H4 (cell line): ENCODE measurements at places on chromosomes 6 and 20. TPM values are rescaled to one million over a fixed set of nuclear protein-coding genes. Genes with fewer than 3 reads are reported as not detected.

HLA-DPA1 gene
- 5.2 and 5.4 TPM in 2 replicates for total RNA-seq

ARG1 gene
- not detected in 2 replicates for total RNA-seq

SAPCD1 gene
- 0.21 and 2.8 TPM in 2 replicates for total RNA-seq

DNA sequence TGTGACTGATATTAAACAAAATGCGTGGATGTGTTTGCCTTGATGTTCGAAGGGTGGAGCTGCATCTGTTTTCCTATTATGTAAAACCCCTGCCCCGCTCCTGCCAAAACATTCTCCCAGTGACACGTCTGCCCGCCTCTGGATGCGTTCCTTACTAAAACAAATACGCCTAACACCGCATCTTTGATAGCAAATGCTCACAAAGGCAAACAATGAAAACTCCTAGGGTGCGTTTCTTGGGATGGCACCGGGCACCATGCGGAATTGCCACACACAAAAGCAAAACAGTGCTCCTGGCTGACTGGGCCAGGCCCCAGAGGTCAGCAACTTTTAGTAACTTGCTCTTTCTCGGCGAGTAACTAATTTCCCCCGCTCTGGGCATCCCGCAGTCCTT is 9.0 kb upstream of the FOXC1 start:
- no peak for DNase-seq

- no peak for DNase-seq
Observed at GRCh38 chr20:32415494-32415893, 57.4 kb downstream of the ASXL1 start.

DNA sequence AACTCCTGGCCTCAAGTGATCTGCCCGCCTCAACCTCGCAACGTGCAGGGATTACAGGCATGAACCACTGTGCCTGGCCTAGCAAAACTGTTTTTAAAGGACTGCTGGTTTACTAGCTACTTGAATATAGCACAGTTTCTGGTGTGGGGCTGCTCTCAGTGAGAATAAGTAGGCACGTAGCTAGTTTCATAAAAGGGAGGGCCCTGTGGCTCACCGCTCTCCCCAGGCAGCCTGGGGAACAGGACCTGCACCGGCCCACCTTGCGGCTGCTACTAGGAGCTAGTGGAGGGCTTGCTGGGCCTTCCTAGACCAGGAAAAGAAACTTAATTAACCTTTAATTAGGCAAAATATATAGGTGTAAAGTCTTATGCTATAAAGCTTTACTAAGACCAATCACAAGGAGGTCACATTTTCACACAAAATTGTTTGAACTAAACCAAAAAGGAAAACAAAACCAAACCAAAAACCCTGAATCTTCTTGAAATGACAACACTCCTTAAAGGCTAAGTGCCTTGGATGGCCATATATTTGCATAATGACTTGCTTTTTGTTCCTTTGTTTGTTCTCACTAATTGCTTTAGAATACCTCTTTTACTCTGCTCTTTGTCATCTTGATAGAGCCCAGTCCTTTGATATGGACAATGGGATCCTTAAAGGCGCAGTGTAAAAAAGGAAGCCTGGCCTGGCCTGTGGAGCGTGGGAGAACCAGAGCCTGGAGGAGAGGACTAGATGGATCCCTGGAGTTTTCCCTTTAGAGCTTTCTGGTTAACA is 69.5 kb upstream of the SAMD5 start:
- no peak for DNase-seq

GRCh38 chr20:34311118-34312023 is 8.2 kb upstream of the AHCY start:
- DNase-seq: no peak

DNA sequence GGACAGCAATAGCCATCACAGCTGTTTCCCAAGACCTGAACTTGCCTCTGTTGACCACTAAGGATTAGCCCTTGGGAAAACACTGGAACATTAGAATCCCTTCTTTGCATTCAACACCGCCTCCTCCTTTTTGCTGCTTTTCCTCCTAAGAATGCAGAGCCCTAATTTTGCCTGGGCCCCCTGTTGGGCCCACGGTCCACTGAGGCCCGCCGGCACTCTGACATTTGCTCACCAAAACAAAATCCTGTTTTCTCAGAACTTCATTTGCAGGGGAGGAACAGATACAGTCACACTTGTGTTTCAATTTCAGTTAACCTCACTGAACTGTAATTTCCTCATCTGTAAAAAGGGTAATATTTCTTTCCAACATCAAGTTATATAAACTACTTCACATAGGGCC is 116.0 kb upstream of the JARID2 start:
- no peak for DNase-seq

DNA sequence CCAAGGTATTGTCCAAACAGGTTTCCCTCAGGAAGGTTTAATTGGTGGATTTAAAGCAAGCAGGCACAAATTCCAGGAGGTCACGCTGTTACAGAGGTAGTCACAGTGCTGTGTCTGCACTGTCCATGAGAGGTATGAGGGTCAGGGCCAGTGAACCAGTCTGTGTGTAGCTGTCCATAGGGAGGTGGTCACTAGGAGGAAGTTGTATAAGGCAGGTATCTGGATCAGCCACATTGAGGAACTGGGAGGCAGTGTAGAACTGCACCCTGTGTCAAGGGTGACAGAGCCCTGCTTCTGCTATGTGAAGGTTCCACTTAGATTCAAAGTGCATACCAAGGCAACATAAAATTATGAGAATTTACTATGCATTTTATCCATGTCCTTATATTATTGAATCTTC is 73.3 kb downstream of the MAP3K4 start:
- no peak for DNase-seq

DNA sequence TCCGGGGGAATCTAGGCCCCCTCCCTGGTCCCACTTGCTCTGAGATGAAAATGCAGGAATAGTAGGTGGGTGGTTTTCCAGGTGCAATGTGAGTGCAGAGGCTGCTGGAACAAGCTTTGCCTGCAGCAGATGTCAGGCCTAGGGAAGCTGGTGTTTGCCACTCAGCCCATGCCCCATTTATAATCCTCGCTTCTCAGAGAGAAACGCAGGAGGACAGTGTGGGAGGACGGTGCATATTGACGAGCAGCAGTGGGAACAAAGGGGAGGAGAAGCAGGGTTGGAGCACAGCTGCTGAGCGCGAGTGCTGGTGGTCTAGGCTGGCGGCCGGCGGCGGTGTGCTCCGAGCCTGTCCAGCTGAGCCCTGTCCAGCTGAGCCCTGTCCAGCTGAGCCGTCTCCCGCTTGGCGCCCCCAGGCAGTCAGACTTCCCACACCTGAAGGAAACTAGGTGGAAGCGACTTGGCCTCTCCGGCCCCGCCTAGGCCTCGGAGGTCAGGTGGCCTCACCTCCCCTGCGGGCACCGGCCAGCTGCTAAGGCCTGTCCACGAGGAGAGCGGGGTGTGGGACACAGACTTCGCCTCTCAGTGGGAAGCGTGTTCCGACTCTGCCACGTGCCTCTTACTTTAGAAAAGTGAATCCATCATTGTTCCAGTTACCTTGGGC is 49.7 kb upstream of the FRMD1 start:
- DNase-seq: no peak

DNA sequence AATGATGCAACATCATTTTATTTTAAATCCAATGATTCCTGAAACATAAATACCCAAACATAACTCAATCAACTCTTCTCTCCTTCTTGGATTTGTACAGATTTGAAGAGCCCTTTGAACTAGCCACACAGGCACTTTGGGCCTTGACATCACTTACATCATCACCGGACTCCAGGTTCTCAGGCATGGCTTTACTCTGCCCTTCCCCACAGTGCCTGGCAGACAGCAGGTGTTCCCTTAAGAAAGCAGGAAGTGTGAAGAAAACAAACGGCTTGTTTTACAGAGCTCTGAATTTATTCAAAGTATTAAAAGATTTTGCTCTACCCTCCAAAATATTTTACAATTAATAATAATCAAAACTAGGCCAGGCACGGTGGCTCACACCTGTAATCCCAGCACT is 54.8 kb upstream of the GCM1 start:
- no peak for DNase-seq

DNA sequence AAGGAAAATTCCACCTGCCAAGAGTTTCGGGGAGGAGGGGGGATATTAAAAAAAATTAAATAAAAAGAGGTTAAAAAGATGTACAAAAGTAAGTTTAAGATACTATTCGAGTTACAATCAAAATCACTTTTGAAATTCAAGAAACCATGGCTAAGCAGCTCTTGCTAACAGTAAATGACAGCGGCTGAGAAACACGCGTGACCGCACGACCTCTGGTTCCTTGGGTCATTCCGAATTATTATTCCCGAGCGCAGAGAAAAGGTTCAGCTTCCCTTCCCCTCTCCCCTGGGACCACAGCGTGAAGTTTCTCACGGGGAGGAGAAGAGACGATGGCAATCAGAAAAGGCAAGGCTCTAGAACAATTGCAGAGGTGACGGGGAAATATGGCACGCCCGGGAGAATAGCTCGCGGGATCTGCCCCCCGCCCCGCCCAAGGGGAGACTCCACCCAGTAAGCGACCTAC is 496 bp downstream of the TMEM242 start:
- DNase-seq: peak; percentile 52

- DNase-seq: no peak
Observed at GRCh38 chr6:140806431-140806830, 1326.3 kb upstream of the GJE1 start.

- no peak for DNase-seq
Observed at GRCh38 chr6:136822046-136822375, 381 bp upstream of the PEX7 start.

DNA sequence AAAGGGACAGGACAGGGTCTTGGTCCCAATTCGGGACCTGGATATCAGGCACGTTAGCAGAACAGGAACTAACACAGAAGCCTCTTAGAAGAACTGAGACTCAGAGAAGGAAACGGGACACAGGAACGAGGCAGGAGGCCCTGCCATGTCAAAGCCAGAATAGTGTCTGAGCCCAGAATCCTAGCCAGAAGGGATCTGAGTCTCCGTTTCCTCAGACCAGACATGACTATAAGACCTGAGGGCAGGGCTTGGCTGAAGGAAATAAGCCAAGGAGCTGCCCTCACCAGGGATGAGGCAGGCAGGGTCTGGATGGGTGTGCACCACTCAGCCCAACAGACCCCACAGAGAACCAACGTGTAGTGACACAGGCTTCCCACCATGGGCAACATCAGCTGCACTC is 40.3 kb downstream of the TRERF1 start:
- no peak for DNase-seq
